ENCODE measurements at places on chromosomes 13 and 19.
A peak's percentile ranks its signal among the peaks of the same experiment; 100 is the strongest.

DNA sequence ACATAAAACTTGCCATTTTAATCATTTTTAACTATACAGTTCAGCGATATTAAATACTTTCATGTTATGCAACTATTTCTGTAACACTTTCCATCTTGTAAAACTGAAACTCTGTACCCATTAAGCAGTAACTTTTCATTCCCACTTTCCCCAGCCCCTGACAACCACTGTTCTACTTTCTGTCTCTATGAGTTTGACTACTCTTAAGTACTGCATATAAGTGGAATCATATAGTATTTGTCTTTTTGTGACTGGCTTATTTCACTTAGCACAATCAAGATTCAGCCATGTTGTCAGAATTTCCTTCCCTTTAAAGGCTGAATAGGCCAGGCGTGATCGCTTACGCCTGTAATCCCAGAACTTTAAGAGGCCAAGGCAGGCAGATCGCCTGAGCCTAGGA, 56.2 kb downstream of the ARHGAP35 start:
- no peak for DNase-seq

- no peak for DNase-seq
Observed at GRCh38 chr13:45063261-45063860, 56.9 kb upstream of the GTF2F2 start.

GRCh38 chr19:17881701-17882100, 10.0 kb downstream of the SLC5A5 start:
- no peak for DNase-seq

GRCh38 chr19:29804493-29804892, 7.3 kb upstream of the CCNE1 start:
- DNase-seq = no peak

DNA sequence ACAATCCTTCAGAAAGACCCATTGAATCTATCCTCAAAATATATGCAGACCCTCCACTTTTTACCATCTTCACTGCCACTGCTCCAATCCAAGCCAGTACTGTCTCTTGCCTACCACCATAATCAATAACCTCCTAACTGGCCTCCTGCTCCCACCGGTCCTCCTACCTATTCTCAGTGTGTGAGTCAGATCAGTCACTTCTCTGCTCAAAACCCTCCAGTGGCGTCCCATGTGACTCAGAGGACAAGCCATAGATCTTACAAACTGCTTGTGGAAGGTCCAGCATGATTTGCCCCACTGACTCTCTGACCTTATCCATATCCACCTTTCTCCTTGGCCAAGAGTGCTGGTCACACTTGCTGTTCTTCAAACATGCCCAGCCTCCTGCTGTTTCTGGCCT, 23.4 kb upstream of the MBNL2 start:
- no peak for DNase-seq

DNA sequence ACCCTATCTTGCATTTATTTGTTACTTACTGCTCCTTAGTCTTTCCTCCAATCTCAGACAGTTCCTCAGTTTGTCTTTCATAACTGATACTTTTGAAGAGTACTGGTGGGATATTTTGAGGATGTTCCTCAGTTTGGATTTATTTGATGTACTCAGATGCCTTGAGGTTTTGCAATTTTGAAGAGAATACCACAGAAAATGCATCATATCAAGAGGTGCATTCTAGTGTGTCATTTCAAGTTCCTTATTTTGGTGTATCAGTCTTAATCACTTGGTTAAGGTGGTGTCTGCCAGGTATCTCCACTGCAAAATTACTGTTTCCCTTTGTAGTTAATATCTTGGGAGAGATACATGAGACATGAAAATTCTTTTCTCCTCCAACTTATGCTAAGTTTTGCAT, 75.1 kb downstream of the URI1 start:
- no peak for DNase-seq

DNA sequence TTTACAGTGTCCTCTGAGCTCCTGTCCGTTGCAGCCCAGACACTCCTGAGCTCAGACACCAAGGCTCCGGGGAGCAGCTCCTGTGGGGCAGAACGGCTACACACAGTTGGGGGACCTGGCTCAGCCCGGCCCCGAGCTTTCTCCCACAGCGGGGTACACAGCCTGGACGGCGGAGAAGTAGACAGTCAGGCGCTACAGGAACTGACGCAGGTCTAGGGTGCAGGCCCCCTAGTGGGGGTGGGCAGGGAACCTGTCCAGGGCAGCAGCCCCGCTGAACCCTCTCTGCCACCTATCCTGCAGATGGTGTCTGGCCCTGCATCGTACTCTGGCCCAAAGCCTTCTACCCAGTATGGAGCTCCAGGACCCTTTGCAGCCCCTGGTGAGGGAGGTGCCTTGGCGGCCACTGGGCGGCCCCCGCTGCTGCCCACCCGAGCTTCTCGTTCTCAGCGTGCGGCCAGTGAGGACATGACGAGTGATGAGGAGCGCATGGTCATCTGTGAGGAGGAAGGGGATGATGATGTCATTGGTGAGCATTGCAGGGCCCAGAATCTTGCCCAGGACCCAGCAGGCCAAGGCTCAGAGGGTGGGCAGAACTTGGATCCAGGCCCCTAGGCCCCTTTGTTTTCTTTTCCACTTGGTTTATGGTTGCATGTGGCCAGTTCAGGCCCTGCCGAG, 12.9 kb upstream of the PRR19 start:
- no peak for DNase-seq

DNA sequence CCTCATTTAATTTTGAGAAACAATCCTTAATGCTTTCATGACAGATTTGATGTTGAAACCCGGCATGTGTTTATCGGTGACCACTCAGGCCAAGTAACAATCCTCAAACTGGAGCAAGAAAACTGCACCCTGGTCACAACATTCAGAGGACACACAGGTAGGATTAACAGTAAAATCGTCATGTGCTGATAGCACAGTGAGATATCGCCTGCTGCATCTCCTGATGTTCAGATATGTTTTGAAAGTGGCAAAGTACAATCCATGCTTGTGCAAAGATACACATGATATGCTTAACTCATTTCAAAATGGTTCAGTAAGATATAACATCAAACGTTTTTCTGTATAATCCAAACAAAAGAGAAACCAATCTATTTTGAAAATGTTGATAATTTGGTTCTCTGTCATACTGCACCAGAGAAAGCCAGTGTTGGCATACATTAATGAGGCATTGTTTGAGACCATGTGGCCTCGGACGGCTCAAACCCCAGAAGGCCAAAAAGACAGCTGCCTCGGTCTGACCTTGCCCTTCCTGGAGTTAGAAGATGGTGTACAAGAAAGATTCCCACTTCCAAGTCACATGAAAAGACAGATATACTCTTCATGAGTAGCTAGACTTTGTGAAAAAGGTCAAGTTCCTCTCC, 76.2 kb downstream of the DHRS12 start:
- DNase-seq = no peak

DNA sequence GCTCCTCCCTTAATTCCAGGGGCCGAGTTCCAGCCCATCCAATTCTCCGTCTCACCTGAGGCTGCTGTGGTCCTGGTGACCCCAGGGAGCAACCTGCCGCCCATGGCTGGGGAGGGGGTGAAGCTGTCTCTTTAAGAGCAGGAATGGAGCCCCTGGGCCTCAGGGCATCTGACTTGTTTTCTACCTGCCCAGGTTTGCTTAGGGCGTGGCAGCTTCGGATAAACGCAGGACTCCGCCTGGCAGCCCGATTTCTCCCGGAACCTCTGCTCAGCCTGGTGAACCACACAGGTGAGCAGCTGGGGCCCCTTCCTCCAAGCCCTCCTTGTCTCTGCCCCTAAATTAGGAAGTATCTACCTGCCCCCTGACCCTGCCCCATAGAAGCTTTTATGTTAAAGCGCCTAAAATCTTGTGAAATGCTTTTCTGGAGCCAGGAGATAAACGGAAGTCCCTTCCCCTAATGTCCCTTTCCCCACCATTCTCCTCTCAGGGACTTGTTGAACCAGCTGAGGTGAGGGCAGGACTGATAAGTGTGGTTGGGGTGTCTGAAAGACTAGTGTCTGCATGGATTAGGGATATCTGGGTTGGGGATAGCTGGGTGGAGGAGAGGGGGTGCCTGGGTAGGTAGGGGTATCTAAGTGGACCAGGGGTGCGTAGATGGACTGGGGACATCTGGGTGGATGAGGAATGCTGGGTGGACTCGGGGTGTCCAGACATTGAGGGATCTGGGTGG, 614 bp downstream of the FXYD3 start:
- DNase-seq = peak; percentile 93

- DNase-seq = no peak
Observed at GRCh38 chr19:54281007-54281728, at the start of gene LILRB2. Gene LILRB2, minus strand, starts transcription at chr19:54281110. Its CDS starts 614 bp downstream, at chr19:54280496.

GRCh38 chr13:109910194-109910593, 123.8 kb upstream of the IRS2 start:
- no peak for DNase-seq

DNA sequence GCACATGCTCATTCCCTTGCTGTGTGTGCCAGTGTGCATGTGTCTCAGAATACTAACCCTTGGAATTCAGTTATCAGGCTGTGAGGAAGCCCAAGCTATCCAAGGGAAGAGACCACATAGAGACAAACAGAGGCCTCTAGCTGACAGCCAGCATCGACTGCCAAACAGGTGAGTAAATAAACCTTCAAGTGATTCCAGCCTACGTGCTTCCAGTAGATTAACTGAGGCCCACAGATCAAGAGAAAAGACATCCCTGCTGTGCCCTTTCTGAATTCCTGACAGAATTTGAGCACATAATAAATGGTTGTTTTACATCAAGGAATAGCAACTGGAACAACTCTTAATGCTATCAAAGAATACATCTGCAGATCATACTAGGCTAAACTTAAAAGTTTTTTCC, 17.5 kb downstream of the ZC3H13 start:
- DNase-seq = no peak

DNA sequence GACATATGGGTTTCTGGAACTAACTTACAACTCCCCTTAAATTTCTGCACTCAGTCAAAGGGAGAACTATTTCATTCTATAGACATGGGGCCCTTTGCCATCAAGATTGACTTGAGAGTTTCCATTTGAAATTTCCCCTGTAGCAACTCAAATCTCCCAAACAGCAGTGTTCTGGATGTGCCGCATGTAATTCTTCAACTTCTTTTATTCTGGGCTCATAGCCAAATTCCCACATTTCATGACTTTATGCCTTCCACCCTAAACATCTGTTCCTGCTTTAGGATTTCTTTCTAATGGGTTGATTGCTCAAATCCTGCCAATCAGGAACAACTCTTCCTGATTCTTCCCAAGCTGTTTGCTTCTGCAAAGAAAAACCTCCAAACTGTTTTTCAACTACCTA, 336.0 kb downstream of the TBC1D4 start:
- DNase-seq = no peak

- DNase-seq = no peak
Observed at GRCh38 chr13:57633141-57633949, 1.8 kb downstream of the PCDH17 start.

GRCh38 chr19:55699221-55699620, 24.2 kb downstream of the EPN1 start:
- no peak for DNase-seq

- DNase-seq = no peak
Observed at GRCh38 chr13:55617241-55617640, 1523.5 kb upstream of the PRR20A start.

DNA sequence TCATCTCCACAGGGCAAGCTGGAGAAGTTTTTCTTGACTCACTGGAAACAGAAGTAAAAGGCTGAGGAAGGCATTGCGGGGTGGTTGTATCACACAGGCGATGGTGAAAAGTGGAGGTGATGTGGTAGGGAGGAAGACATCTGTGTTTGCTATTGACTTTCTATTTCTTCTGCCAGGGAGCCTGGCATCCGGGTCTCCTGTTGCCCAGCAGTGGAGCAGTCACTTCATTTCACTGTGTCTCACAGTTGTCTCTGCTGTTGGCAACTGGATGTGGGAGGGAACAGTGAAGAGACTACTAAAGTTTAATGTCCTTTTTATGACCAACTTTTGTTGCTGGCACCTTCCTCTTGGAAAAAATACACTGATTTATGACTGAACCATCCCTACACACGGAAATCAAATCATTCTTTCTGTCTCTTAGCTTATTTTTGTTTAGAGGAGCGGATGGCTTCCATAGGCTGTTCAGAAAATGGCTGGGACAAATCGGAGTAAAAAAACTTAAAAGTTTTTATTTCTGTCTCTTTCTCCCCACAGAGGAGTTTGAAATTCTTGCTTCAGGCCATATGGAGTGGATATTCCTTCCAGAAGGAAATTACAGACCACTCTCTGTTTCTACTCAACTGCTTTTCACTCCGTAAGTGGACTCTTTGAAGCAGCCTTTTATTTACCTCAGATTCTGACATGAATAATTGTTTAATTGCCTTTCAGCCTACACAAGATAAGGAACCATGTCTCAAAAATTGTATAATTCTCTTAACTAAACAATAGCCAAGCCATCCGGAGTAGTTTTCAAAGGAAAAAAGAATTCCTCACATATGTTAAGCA, 23.8 kb upstream of the MEDAG start:
- no peak for DNase-seq

DNA sequence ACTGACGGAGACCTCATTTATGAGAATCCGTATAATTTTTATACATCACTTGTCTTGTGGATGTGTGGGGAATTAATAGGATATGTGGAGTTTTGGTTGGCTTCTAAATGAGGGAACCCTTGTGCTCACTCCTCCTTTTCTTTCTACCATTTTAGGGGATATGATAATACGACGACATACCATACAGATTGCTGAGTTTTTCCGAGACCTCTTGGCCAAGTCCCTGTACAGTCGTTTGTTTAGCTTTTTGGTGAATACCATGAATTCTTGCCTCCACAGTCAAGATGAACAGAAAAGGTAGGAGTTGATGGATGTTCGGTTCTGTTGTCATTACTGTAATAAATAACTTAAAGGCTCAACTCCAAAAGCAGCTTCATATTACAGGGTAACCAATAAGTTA, 335.2 kb downstream of the MYO16 start:
- no peak for DNase-seq

GRCh38 chr13:112175162-112176075, 108.5 kb downstream of the SOX1 start:
- no peak for DNase-seq

- DNase-seq = no peak
Observed at GRCh38 chr19:10780368-10780767, 55.6 kb downstream of the TMED1 start.

DNA sequence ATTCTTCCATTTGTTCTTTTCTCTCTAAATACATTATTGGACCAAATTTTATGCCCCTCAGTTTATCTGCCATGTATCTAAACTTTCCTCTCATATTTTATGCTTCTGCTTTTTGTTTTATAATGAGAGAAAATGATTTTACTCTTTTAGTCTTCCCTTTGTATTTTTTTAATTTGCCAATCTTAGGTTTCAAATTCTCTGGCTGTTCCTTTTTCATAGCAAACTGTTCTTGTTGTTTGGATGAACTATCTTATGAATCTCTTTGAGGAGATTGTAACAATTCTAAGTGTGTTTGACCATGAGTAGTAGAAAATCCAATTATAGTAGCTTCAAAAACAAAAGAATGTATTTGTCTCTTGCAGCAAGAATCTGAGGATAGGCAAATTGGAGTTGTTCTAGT, 290.5 kb downstream of the NDFIP2 start:
- no peak for DNase-seq
